Vagina (tissue), 2 donors: ENCODE measurements at places on chromosomes 4 and X.

- DNase-seq, result no peak
Measured at GRCh38 chrX:49958727-49959485, 36.5 kb downstream of the CLCN5 start.

- DNase-seq, result no peak
Measured at GRCh38 chrX:25442499-25442898, 426.7 kb upstream of the ARX start.

DNA sequence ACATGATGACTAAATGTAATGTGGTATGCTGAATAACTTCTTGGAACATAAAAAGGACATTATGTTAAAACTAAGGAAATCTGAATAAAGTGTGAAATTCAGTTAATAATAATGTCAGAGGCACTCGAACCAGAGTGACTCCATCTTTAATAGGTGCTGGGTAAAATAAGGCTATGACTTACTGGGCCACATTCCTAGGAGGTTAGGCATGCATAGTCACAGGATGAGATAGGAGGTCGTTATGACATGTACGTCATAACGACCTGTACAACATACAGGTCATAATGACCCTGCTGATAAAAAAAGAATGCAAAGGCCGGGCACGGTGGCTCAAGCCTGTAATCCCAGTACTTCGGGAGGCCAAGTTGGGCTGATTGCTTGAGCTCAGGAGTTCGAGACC is 28.9 kb upstream of the OPHN1 start:
- no peak for DNase-seq

- no peak for DNase-seq
Measured at GRCh38 chr4:75514949-75515612, 808 bp downstream of the THAP6 start.

DNA sequence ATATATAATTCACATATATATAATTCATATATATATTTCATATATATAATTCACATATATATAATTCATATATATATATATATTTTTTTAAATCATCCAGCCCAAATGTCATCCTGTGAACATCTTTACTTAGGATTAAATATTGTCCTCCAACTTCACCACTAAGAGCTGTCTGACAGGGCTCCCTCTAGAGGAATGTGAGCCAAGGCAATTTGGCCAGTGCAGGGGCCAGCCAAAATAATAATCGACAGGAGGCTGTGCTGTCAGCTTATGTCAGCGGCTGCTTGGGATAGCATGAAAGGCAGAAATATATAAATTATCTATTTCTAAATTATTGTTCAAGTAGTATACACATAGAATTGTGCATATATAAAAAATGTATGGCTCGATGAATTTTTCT is 29.5 kb downstream of the EGFL6 start:
- DNase-seq, result no peak

GRCh38 chrX:115940888-115941332 is 229.6 kb upstream of the AGTR2 start:
- no peak for DNase-seq

DNA sequence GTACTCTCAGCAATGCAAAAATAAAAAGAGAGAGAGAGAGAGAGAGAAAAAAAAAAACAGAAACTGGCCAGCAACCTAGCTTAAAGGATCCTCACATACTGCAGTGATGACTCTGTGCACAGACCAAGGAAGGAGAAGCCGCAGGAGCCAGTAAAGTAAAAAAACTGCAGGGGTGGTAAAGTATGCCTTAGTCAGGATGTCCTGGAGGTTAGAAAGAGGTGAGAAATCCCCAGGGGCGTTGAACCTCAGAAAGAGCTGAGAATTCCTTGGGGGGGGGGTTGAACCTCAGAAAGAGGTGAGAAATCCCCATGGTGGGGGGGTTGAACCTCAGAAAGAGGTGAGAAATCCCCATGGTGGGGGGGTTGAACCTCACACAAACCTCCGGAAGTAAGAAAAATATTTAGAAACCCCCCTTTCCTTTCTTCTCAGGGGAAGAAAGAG is 48.0 kb downstream of the MAGEA9 start:
- no peak for DNase-seq

DNA sequence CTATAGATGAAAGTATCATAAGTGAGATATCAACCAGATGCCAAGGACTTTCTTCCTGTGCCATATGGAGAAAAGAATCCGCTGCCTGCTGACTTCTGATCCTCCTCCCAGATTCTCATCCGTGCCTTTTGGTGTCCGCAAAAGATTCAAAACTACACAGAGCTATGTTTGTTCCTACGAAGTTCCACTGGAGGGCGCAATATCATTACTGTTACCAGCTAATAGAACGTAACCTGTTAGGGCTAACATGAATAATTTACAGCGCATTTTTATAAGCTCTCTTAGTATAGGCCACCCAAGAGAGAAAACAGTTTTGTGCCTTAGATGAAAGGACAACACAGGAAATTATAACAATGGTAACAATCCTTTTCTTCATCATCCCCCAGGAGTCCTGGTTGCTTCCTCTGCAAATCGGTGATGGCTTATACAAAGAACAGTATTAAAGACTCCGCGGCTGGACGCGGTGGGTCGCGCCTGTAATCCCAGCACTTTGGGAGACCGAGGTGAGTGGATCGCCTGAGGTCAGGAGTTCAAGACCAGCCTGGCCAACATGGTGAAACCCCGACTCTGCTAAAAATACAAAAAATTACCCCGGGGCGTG is 22.8 kb upstream of the CENPVL3 start:
- no peak for DNase-seq
